ENCODE measurements at places on chromosomes 2 and 18. TPM values are rescaled to one million over a fixed set of nuclear protein-coding genes. Genes with fewer than 3 reads are reported as not detected.
A peak's percentile ranks its signal among the peaks of the same experiment; 100 is the strongest.

The PTPRN gene
- total RNA-seq: 1.2 TPM

The GRB14 gene
- total RNA-seq: 0.88 TPM

The HOXD13 gene
- not detected for total RNA-seq

The FABP1 gene
- under 0.01 TPM for total RNA-seq

DNA sequence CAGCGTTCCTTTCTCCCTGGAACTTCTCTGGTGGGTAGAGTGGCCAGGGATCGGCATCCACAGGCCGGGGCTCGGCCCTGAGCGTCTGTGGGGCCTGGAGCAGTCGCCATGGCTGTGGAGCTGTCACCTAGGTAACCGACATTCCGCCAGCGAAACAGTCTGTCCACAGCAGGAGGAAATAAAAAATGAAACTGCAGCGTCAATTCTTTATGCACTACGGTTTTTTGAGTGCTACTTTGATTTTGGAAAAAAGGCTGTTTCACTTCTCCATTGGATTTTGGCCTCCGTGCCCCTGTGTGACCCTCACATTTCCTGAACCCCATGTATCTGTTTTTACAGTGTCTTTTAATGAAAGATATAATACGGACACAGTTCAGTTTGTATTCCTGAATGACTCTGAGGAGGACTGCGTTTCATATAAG is 163.4 kb downstream of the LDLRAD4 start:
- peak overlapping the region; percentile 57 for H3K4me3 ChIP-seq
- H3K27me3 ChIP-seq: no peaks in the 10 kb centered on the region
- peak overlapping the region; percentile 64 for H3K27ac ChIP-seq
- DNase-seq: peak; percentile 98

DNA sequence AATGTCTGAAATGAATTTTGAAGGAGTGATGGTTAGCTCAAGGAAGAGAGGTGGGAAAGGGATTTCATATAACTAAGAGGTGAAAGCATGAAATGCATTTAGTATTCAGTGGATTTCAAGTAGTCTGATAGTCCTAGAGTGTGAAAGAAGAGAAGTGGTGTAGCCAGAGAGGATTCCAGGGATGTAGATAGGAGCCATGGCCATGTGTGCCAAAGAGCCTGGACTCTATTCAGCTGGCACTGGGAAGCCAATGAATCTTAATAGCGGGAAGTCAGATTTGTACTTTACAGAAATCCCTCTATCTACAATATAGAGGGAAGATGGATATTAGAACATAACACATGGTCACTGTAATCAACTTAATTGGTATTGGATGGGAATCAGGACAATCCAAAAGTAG is 8.3 kb upstream of the BOLL start:
- H3K27me3 ChIP-seq: peaks cover 7% of the 10 kb centered on the region
- no peaks in the 10 kb centered on the region for H3K36me3 ChIP-seq
- no peak overlapping the region for H3K27ac ChIP-seq

GRCh38 chr2:160375802-160376469 is 117.7 kb downstream of the RBMS1 start:
- peaks cover 96% of the 10 kb centered on the region for H3K4me1 ChIP-seq
- no peaks in the 10 kb centered on the region for H3K27me3 ChIP-seq
- no peaks in the 10 kb centered on the region for H3K36me3 ChIP-seq
- peak overlapping the region; percentile 89 for H3K27ac ChIP-seq

DNA sequence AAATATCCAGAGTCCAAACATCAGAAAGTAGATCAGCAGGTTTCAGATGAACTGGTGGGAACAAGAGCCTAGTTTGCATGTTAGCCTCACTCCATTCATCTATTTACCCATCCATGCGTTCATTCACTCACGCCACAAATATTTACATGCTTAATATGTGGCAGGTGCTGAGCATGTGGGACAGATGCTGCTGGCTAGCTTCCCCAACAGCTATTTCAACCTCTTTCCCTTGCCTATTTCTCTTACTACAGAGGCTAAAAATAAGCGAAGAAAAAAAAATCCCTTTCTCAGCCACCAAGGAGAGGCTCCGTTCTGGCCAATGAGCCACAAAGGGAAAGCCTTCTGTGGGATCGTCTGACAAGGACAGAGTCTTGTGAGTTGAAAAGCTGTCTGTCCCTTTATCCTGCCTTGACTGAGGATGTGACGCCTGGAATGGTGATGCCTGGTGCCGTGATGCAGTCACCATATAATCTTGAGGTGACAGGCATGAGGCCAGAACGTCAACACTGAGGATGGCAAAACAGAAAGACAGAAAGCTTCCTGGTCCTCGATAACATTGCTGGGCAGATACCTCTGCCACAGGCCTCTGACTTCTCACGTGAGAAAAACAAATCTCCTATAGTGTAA is 78.2 kb downstream of the KCTD1 start:
- no peak overlapping the region for H3K27ac ChIP-seq
- no peak overlapping the region for H3K4me3 ChIP-seq
- no peaks in the 10 kb centered on the region for H3K36me3 ChIP-seq
- DNase-seq: no peak
- H3K4me1 ChIP-seq: no peaks in the 10 kb centered on the region
- H3K27me3 ChIP-seq: no peaks in the 10 kb centered on the region

- DNase-seq: no peak
- H3K27me3 ChIP-seq: peaks cover 69% of the 10 kb centered on the region
Measured at GRCh38 chr2:238236571-238236970, 3.3 kb downstream of the HES6 start.

GRCh38 chr18:48994044-48994651 is 43.4 kb upstream of the SMAD7 start:
- no peaks in the 10 kb centered on the region for H3K27me3 ChIP-seq
- peaks cover 62% of the 10 kb centered on the region for H3K4me1 ChIP-seq
- peak overlapping the region; percentile 25 for H3K4me3 ChIP-seq
- H3K36me3 ChIP-seq: no peaks in the 10 kb centered on the region
